Trophoblast cell (in vitro differentiated cells and primary cell): ENCODE measurements at places on chromosomes 7 and 10.

DNA sequence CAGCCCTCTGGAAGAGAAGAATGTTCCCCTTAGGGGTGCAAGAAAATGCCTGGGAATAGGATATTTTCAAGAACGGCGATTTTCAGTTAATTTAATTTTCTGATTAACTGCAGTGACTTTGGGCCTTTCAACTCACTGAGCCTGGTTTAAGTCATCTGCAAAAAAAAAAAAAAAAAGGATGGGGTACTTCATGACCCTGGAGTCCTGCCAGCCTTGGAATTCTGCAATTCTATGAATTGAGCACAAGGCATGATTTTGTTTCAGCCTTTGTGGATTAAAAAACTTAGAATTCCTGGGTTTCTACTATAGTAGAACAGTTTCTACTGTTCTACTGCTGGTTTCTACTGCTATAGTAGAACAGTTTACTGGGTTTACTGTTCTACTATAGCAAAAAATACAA, 58.3 kb upstream of the CALD1 start:
- no peaks in the 10 kb centered on the region for H3K4me1 ChIP-seq
- no peak overlapping the region for H3K4me3 ChIP-seq
- no peak overlapping the region for H3K27ac ChIP-seq
- H3K36me3 ChIP-seq = no peaks in the 10 kb centered on the region

DNA sequence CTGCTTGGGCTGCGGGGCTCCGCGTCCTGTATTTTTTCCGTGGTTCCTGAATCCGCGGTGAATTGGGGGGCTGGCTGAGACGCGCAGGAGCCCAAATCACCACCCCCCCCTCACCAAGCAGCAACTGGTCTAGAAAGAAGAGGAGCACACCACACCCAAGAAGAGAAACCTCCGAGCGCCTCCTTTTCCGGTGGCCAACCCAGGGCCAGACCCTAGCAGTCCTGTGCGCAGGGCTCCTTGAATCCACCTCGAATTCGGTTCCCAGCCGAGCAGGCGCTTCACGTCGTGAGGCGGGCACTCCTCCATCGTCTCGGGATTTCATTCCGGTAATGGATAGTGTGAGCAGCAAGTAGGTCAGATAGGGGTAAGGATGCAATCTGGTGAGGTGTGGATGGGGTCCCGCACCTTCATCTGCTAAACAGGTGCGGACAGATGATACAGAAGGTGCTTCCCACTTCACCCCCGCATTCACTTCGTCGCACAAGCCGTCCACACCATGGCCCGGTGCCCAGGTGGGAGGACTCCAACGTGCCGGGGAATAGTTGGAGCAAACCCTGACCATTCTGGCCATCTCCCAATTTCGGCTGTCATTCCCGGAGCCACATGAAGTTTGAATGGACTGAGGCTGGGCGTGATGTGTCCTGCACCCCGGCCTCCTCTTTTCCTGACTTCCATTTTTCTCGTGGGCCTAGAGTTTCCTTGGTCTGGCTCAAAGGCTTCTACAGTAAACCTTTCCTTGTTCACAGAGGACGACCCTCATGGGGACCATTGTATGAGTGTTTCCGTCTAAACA, 19.8 kb upstream of the ZNF273 start:
- no peak overlapping the region for H3K27ac ChIP-seq
- H3K27me3 ChIP-seq = no peaks in the 10 kb centered on the region
- H3K4me1 ChIP-seq = peaks cover 3% of the 10 kb centered on the region
- no peak for DNase-seq

- H3K27ac ChIP-seq = no peak overlapping the region
- H3K4me1 ChIP-seq = no peaks in the 10 kb centered on the region
- no peak overlapping the region for H3K4me3 ChIP-seq
- H3K36me3 ChIP-seq = no peaks in the 10 kb centered on the region
- peak; percentile 50 for DNase-seq
Measured at GRCh38 chr7:79778786-79779770, 325.6 kb upstream of the MAGI2 start.

DNA sequence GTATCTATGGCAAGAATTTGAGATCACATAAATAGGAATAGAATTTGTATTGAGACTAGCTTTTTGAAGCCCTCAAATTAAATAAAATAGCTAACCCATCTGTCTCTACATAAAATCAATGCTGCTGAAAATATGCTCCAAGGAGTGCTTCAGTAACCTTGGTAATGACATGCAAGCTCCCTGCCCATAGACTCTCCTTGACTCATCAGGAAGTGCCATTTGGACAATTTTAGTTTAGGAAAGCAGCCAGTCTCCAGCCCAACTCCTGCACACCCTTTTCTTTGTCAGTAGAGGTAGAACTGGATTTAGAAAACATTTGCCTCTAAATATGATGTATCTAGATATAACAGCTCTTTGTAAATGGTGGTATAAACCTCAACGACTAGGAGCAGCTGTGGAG, 69.9 kb upstream of the PTPRZ1 start:
- H3K27me3 ChIP-seq = no peaks in the 10 kb centered on the region
- H3K36me3 ChIP-seq = no peaks in the 10 kb centered on the region
- no peaks in the 10 kb centered on the region for H3K4me1 ChIP-seq
- no peak overlapping the region for H3K27ac ChIP-seq
- H3K4me3 ChIP-seq = no peak overlapping the region
- no peak for DNase-seq

DNA sequence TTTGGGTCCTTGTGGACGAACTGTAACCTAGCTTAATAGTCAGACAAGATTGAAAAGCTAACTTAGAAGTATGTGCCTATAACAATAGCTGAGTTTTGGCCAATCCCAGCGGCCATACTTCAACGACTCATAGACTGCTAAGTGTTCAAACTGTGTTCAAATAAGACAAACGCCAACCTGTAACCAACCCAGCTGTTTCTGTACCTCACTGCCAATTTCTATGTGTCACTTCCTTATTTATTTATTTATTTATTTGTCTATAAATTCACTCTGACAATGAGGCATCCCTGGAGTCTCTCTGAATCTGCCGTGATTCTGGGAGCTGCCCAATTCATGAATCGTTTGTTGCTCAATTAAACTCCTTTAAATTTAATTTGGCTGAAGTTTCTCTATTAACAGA, 21.7 kb downstream of the ST8SIA6 start:
- no peaks in the 10 kb centered on the region for H3K4me1 ChIP-seq
- no peak overlapping the region for H3K4me3 ChIP-seq
- H3K36me3 ChIP-seq = no peaks in the 10 kb centered on the region

GRCh38 chr7:150363872-150364271, 4.8 kb upstream of the REPIN1 start:
- DNase-seq = peak; percentile 22
- H3K27ac ChIP-seq = no peak overlapping the region
- H3K27me3 ChIP-seq = no peaks in the 10 kb centered on the region
- no peak overlapping the region for H3K4me3 ChIP-seq
- no peaks in the 10 kb centered on the region for H3K36me3 ChIP-seq

DNA sequence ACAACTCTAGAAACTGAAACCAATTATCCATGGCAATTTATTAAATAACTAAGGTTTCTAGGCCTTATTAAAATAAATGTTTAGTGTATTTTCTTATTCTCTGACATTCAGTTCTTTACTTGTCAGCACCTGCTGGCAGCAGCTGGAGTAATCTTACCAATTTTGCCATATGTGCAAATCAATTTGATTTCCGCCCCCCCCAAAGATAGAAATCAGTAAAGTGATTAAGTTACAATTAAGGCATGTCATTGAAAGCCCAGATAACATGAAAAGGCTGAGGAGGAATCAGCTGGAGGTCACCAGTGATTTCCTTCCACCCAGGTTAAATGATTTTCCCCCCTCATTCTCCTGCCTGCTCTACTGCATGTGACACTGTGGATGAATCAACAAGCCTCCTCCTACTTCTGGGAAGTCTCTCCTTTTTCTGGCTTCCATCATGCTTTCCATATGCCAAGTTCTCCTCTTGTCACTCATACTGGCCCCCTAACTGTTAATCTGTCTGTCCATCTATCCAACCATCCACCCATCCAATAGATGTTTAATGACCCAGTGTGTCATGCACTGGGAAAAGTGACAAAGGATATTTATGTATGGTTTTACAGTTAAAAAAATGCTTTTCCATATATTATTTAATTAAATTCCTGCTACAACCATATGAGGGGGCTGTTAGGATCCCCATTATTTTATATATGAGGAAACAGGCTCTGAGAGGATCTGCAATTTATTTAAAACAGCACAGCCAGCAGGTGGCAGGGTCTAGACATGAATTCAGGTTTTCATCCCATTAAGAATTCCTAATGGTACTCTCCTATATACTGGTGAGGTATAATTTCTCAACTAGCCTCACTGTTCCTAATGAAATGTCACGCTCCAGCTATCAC, 116.5 kb downstream of the ATXN7L1 start:
- H3K4me3 ChIP-seq = no peak overlapping the region
- no peaks in the 10 kb centered on the region for H3K4me1 ChIP-seq
- no peaks in the 10 kb centered on the region for H3K27me3 ChIP-seq
- no peak overlapping the region for H3K27ac ChIP-seq
- no peaks in the 10 kb centered on the region for H3K36me3 ChIP-seq

- no peaks in the 10 kb centered on the region for H3K36me3 ChIP-seq
- H3K4me1 ChIP-seq = peaks cover 1% of the 10 kb centered on the region
- DNase-seq = peak; percentile 16
- no peaks in the 10 kb centered on the region for H3K27me3 ChIP-seq
Measured at GRCh38 chr7:41627645-41628298, 75.1 kb downstream of the INHBA start.

DNA sequence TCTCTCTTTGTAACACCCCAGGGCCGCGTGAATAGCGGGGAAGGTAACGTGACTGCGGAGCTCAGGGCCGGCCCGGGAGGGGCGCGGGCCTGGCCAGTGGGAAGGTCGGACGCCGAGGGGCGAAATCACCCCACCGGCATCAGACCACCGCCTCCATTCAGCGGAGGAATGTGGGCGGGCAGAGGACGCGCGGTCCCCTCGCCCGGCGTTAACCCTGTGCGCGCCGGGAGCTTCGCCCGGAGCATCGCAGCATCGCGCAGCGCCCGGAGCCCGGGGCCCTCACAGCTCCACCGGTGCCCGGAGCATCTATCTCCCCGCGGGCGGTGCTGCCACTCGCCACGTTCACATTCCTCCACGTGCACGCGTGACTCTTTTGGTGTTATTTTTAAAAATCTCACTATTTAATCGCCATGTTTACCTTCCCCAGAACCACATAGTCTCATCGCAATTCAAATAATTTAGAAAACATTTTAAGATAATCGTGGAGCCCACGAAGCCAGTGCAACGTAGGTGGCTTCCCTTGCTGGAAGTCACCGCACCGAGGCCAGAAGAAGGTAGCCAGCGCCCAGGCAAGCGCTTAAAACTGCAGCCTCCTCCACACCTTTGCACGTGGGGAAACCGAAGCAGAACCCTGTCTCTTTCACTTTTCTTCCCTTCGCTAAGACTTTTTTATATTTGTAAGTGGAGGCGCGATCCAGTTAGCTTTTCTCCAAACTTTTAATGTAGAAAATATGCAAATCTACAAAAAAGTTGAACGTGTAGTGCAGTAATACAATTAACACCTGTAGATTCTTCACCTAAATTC, 21.8 kb downstream of the FGFBP3 start:
- no peaks in the 10 kb centered on the region for H3K27me3 ChIP-seq
- peak overlapping the region; percentile 73 for H3K27ac ChIP-seq
- peaks cover 15% of the 10 kb centered on the region for H3K4me1 ChIP-seq
- DNase-seq = peak; percentile 38
- H3K36me3 ChIP-seq = no peaks in the 10 kb centered on the region

GRCh38 chr10:88437411-88437810, 145.7 kb downstream of the RNLS start:
- H3K27ac ChIP-seq = no peak overlapping the region
- no peaks in the 10 kb centered on the region for H3K27me3 ChIP-seq
- no peaks in the 10 kb centered on the region for H3K36me3 ChIP-seq
- no peak overlapping the region for H3K4me3 ChIP-seq

- H3K27ac ChIP-seq = no peak overlapping the region
- H3K4me3 ChIP-seq = no peak overlapping the region
- no peaks in the 10 kb centered on the region for H3K36me3 ChIP-seq
- H3K4me1 ChIP-seq = peaks cover 4% of the 10 kb centered on the region
- DNase-seq = no peak
- H3K27me3 ChIP-seq = no peaks in the 10 kb centered on the region
Measured at GRCh38 chr10:4543938-4544533, 282.0 kb upstream of the AKR1E2 start.

GRCh38 chr7:142566271-142566670, 183.0 kb upstream of the PRSS1 start:
- DNase-seq = no peak
- H3K27me3 ChIP-seq = no peaks in the 10 kb centered on the region
- H3K4me3 ChIP-seq = no peak overlapping the region
- no peaks in the 10 kb centered on the region for H3K4me1 ChIP-seq
- H3K27ac ChIP-seq = no peak overlapping the region

- no peak for DNase-seq
- H3K4me1 ChIP-seq = no peaks in the 10 kb centered on the region
- H3K27ac ChIP-seq = no peak overlapping the region
- H3K27me3 ChIP-seq = no peaks in the 10 kb centered on the region
- H3K4me3 ChIP-seq = no peak overlapping the region
Measured at GRCh38 chr10:4677296-4678021, 148.5 kb upstream of the AKR1E2 start.

- H3K36me3 ChIP-seq = no peaks in the 10 kb centered on the region
- no peak overlapping the region for H3K4me3 ChIP-seq
- peaks cover 7% of the 10 kb centered on the region for H3K4me1 ChIP-seq
- H3K27me3 ChIP-seq = no peaks in the 10 kb centered on the region
Measured at GRCh38 chr10:76444034-76444800, 1012.8 kb downstream of the LRMDA start.

GRCh38 chr10:76296957-76297356, 865.5 kb downstream of the LRMDA start:
- no peak for DNase-seq
- no peaks in the 10 kb centered on the region for H3K36me3 ChIP-seq
- no peaks in the 10 kb centered on the region for H3K27me3 ChIP-seq
- peaks cover 2% of the 10 kb centered on the region for H3K4me1 ChIP-seq

DNA sequence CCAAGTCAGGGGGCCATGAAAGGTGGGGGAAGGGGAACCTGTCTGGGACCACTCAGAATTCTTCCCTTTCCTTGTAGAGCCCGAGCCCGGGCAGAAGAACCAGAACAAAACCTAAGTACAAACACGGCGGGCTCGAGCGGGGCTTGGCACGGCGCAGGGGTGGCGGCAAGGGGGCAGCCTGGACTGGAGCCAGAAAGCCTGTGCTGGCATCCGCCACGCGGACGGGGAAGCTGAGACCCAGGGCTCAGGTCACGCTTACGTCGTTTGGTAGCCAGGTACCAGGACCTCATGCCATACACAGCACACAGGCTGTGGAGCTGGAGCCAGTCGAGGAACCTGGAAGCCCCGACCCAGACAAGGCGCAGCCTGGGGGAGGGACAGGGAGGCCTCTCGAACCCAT, 6.6 kb upstream of the GPER1 start:
- no peak for DNase-seq
- H3K36me3 ChIP-seq = no peaks in the 10 kb centered on the region
- H3K4me1 ChIP-seq = peaks cover 17% of the 10 kb centered on the region
- H3K27me3 ChIP-seq = no peaks in the 10 kb centered on the region
- no peak overlapping the region for H3K27ac ChIP-seq

DNA sequence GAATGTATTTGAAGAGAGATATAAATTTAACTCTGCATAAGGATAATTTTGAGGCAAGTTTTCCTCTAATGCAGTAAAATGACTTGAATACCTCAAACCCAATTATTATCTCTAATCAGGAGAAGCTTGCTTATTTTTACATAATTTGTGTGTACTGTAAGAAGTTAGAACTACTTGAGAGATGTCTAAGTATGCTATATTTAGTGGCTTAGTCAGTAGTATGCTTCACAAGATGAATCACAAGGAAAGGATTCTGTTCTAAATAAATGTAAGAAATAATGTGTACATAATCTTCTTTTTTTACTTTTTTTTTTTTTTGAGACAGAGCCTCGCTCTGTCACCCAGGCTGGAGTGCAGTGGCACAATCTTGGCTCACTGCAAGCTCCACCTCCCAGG, 13.7 kb downstream of the PHTF2 start:
- H3K27me3 ChIP-seq = no peaks in the 10 kb centered on the region
- no peak overlapping the region for H3K4me3 ChIP-seq
- H3K36me3 ChIP-seq = peaks cover 2% of the 10 kb centered on the region
